Left lobe of liver (tissue), 2 donors: ENCODE measurements at places on chromosomes 16 and 17.

DNA sequence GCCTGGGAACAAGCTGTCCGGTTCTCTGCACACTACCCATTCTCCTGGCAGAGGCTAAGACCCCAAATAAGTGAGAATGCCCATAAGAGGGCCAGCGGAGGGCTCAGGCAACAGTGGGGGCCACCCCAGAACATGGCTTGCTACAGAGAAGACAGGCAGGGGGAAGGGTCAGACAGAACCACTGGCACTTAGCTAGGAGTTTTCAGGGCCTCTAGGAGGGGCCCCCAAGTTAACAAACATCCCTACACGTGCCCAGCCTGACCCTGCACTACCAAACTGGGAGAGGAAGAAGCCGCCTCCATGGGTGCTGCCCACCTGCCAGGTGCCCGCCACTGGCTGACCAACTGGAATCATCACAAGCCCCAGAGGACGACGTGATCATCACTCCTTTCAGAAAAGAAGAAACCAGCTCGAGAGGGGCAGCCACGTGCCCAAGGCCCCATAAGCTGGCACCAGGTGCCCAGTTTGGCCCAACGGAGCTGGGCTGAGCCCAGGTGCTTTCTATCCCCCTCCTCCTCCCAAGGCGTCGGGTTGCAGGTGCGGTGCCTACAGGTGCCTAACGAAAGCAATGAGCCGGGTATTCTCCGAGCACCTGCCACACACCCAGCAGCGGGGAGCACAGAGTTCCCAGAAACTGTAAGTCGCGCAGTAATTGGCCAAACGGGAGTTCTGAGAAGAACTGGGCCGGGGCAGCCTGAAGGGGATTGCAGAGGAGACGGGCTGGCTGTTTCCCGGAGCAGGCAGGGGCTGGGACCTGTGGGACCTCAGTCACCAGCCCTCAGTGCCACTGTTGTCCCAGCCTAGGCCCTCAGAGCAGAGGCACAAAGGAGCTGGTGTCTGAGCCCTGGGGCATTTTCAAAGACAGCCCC, 13.2 kb downstream of the RPH3AL start:
- DNase-seq: no peak

DNA sequence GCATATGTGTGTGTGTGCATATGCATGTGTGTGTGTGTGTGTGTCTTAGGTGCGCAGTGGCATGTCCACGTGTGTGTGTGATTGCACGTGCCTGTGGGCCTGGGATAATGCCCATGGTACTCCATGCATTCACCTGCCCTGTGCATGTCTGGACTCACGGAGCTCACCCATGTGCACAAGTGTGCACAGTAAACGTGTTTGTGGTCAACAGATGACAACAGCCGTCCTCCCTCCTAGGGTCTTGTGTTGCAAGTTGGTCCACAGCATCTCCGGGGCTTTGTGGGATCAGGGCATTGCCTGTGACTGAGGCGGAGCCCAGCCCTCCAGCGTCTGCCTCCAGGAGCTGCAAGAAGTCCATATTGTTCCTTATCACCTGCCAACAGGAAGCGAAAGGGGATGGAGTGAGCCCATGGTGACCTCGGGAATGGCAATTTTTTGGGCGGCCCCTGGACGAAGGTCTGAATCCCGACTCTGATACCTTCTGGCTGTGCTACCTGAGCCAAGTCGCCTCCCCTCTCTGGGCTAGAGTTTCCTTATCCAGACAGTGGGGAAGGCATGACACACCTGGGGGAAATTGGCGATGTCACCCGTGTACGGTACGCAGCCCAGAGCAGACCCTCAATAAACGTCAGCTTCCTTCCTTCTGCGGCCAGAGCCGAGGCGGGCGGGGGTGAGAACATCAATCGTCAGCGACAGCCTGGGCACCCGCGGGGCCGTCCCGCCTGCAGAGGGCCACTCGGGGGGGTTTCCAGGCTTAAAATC, 47.6 kb downstream of the IL21R start:
- no peak for DNase-seq

- no peak for DNase-seq
Measured at GRCh38 chr17:82320956-82321927, 3.8 kb upstream of the CD7 start.

GRCh38 chr16:28835864-28836760, 10.0 kb downstream of the TUFM start:
- DNase-seq: no peak

DNA sequence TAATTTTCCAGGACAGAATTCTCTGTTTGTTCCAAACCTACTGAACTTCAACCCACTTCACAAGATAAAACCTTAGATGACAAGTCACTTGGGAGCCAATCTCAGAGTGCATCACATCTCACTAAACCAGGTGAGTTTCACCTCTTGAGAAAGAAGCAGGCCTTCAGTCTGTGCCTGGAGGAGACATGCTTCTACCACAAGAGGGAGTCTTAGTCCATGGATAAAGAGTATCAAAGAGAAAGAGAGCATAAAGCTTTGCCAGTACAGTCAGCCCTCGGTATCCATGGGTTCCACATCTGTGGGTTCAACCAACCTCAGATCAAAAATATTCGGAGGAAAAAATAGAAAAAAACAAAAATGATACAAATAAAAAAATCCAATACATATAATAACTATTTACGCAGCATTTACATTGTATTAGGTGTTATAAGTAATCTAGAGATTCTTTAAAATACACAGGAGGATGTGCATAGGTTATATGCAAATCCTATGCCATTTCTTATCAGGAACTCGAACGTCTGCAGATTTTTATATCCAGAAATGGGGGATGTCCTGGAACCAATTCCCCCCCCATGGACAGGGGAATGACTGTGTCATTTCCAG, 37.7 kb downstream of the DUSP14 start:
- DNase-seq: no peak

DNA sequence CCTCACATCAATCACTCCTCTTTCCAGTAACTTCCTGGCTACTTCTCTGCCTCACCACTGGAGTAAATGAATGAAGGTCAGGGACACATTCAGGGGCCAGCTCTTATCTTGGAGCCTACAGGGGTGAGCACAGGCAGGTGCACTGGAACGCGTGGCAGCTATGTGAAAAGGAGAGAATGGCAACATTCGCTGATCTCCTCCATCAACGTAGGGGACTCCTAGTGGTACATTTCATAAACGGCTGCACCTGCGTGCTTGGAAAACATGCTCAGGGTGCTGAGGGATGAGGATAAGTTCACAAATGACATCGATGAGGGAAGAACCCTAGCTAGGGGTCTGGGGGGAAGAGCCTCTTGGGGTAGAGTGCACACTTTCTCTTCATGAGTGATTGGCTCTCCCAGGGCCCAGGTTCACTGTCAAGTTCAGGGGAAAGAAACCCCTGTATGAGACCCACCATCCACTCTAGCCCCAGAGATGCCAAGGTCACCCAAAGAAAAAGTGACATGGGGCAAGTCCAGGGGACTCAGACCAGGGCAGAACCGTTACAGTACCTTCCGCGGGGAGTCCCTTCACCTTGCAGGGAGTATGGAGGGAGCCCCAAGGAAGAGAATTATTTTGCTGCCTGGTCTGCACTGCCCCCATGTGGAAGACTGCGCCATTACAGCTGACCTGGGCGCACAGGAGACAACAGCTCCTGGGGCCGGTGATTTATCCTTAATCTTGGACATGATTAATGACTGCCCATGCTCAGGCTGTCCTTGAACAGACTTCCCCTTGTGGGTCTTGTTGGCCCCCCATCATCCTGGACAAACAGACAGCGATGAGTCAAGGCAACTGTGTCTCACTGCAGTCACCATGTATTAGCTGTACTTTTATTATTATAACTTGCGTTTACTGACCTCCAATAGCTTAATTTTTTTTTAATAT, 30.1 kb downstream of the VAC14 start:
- peak; percentile 70 for DNase-seq

DNA sequence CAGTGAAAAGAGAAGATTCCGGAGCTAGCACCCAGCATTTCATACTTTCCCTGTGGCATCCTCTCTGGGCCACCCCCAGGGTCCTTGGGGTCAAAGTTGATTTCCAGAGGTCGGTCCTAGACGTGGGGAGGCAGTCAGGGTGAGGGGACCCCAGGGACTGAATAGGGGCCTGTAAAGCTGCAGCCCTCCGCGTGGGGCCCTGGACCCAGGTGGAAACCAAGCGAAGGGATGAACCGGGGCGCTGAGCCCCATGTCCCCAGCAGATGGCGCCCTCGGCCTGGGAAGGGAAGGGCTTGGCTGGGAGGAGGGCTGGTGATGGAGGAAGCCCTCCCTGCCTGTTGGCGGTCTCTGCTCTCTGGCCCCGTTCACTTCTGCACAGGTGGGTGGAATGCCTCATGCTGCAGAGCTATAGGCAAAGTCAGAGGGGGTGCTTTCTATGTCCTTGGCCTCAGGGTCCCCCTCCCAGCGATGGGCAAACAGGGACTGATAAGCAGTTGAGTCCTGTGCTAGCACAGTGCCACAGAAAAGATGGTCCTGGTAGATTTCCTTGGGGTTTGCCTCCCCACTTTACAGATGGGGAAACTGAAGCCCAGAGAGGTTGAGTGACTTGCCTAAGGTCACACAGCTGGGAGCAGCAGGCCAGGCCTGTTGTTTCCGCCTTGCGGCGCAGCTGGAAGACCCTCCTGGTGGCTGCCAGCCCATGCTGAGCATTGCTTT, 163.4 kb upstream of the CIBAR2 start:
- peak; percentile 72 for DNase-seq
